ENCODE measurements at places on chromosomes 2 and 18.

- DNase-seq = no peak
Observed at GRCh38 chr18:5167831-5168230, 29.2 kb downstream of the AKAIN1 start.

- no peak for DNase-seq
Observed at GRCh38 chr2:198448789-198449188, 644.4 kb downstream of the PLCL1 start.

- no peak for DNase-seq
Observed at GRCh38 chr18:37285825-37286224, 279.8 kb downstream of the CELF4 start.

- DNase-seq = no peak
Observed at GRCh38 chr2:51469102-51469501, 437.2 kb upstream of the NRXN1 start.

DNA sequence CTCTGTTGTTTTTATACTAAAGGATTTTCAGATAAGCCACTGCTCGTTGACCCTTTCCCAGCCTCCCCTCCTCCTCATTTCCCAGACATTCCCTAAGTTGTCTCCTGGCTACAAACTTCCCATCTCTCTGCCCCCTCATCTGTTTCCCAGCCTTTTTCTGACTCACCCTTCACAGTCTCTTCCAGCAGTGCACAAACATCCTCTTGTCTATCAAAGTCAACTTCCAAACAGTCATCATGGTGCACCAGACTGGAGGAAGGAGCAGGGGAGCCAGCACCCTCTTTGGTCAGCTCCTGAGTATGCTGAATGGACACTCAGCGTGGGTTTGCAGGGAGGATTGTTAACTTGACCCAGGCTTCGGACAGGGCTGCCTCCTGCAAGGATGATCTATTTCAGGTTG, 26.6 kb upstream of the SPRED2 start:
- no peak for DNase-seq

DNA sequence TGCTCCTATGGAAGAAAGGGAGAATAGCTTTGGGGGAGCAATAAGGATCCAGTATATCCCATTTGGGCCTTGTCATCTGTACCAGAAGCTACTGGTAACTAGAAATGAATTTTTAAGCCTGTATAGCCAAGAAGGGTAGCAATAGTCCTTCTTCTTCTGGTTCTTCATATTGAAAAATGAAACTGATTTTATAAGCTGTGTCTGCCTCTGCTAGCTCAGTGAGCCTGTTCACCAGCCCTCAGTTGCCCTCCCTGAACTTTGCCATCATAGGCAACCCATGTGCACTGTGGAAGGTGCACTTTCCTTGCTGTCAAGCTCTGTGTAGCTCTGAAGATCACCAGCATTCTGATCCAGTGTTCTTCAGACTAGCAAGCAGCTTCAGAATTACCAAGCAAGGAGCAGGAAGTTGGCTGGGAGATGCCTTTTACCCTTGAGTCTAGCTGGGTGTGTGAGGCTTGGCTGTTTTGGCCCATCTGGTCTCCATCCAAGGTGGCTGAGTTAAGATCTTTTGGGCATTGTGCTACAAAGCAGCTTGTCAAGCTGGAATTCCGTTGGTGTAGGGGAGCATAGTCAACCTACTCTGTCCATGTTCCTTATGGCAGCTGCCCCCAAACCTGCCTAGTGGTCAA, 55.8 kb upstream of the MGAT5 start:
- no peak for DNase-seq

DNA sequence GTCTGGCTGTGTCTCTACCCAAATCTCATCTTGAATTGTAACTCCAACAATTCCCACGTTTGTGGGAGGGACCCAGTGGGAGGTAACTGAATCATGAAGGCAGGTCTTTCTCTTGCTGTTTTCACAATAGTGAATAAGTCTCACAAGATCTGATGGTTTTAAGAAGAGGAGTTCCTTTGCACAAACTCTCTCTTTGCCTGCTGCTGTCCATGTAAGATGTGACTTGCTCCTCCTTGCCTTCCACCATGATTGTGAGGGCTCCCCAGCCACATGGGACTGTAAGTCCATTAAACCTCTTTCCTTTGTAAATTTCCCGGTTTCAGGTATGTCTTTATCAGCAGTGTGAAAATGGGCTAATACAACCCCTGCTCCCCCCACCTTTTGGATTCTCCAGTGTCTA, 23.8 kb downstream of the VWA3B start:
- DNase-seq = no peak

DNA sequence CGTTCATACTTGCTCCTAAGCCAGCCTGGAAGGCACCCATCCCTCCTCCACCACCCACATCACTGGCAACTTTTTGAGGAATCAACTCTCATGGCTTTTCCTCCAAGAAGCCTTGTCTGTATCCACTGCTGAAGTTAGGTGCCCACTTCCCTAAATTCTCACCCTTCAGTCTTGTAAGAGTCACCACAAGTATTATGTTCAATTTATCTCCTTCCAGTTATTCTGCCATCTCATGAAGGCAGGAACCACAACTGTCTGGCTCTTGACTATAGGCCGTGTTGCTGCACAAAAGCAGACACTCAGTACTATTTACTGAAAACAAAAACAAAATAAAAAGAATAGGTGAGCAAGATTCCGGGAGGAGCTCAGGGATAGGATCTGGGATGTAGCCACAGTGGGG, 234.8 kb downstream of the CYRIA start:
- DNase-seq = no peak

GRCh38 chr2:239465017-239466001, 64.5 kb upstream of the HDAC4 start:
- no peak for DNase-seq

- no peak for DNase-seq
Observed at GRCh38 chr2:71901466-71901865, 246.2 kb downstream of the CYP26B1 start.

DNA sequence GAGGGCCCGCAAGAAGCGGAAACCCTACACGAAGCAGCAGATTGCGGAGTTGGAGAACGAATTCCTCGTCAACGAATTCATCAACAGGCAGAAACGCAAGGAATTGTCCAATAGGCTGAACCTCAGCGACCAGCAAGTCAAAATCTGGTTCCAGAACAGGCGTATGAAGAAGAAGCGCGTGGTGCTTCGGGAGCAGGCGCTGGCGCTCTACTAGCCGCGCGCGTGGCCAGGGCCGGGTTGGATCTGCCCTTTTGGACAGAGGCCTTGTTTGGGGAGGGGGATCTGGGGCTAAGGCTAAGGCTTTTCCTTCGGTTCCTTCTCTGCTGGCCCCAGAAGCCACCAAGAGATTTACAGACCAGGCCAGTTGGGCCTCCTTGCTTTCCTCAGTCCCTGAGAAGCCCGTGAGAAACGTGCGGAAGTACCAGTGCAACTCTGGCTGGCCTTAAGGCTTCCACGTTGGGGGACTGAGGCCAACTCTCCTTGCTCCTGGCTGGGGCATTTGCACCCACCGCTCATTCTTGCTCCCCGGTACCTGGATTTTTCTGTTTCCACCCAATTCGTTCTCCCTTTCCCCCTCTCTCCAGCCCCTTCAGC, 1.0 kb downstream of the HOXD12 start:
- no peak for DNase-seq

DNA sequence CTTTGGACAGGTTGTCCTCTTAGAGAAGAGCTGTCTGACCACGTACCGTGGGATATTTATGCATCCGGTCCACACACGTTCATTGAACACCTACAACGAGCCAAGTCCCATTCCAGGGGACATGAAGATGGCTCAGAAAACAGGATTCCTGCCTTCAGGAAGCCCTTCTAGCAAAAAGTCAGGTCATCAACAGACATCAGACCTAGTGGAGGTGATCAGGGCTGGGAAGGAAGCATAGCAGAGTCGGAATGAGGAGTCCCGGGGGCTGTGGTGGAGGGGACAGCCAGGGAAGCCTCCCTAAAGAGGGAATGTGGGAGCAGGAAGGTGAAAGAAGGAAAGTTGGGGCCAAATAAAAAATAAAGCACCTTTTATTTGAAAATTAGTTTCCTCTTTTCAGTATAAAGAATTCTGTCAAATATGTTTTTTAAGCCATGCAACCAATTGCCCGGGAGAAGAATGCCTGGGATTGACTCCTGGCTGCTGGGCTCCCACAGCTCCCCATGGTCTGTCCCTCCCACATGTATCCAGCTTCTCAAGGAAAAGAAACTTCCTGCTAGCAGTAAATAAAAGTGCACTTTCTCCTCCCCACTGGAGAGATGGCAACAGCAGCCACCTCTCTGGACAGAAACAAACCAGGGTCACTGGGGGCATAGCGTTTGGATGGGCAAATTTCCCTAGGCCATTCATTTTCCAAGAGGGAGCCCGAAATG, 144.8 kb downstream of the SMAD7 start:
- DNase-seq = no peak

DNA sequence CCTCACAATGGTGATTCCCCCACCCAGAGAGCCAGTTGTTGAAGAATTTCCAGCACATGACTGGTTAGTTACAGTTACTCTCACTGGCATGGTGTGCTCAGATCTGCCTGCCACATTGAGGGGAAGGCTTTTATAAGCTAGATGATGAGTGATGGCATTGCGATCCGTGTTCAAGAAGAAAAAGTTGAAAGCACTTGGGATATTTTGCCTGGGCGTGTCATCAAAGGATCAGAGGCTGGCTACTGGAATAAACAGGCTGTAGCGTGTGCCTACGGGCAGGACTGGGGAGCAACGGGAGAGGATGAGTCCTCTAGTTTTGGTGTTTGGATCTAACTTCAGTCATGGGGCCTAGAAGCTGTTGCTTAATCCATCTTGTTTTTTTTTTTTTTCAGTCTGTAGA, 175.0 kb downstream of the SETBP1 start:
- no peak for DNase-seq

GRCh38 chr2:128327180-128327964, 8.7 kb upstream of the HS6ST1 start:
- no peak for DNase-seq

- DNase-seq = no peak
Observed at GRCh38 chr2:139964721-139965440, 1184.7 kb upstream of the NXPH2 start.

DNA sequence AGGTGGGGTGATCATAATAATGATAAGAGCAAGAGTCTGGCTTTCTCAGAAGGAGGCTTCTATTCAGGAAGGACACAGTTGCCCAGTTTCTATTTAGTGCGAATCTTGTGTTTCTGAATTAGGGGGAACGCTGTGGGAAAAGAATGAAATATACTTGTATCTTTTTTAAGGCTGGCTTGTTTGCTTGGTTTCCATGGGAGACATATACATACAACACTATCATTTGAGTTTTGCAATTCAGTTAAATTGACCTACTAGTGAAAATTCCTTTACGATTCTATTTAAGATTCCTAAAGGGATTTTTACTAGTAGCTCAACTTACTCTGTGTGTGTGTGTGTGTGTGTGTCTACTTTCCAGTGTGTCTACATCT, 24.7 kb upstream of the ANKRD62 start:
- DNase-seq = no peak

DNA sequence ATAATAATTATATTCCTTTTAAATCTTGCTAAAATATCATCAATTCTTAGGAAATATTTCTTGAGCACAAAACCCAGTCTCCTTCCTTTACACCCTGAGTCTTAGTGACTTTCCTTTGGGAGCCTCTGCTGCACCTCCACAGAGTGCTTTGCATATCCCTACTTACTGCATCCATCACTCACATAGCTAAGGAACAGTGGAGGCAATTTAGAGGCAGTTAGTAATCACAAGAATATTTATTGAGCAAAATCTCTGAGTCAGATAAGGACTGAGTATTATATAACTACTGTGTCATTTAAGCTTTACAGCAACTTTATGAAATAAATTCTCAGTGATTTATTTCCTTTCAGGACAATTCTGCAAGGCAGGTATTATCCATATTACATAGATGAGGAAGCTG, 327.7 kb downstream of the TMX3 start:
- no peak for DNase-seq

DNA sequence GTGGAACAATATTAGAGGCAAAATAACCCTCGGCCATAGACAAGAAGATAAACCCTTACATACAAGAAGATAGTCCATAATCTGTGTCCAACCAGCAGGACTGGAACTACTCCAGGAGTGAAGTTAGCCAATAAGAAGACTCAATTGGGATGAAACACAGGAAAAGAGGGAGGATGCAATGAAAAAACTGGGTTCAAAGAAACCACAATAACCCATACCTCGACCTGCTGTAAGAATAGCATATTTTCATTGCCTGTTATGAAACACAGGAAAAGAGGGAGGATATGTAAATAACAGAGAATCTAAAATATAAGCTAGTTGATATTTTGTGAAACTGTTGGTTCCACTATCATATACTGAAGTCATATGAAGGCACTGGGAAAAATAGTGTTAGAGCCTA, 87.1 kb upstream of the CSRNP3 start:
- DNase-seq = no peak

DNA sequence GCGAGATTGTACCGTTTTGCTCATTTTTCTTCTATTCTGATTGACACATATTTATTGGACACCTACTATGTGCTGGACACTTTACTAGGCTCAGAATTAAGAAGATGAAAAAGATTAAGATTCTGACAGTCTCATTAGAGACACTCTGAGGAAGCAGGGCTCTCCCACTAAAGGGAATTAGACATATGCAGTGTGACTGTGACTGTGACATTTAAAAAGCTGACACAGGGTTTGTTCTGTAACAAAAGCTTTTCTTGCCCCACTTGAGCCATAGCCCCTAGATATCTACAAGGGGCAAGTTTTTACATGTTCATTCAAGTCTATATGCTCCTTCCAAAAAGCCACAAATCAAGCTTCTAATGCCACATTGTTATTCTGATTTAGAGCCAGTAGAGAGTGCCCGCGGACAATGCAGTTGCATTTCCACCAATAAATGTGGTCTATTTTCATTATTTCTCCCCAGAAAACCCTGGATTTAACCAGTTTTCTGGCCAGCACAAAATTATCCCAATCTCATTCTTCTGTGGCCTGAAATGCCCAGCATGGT, 9.8 kb downstream of the ARHGAP25 start:
- DNase-seq = no peak

DNA sequence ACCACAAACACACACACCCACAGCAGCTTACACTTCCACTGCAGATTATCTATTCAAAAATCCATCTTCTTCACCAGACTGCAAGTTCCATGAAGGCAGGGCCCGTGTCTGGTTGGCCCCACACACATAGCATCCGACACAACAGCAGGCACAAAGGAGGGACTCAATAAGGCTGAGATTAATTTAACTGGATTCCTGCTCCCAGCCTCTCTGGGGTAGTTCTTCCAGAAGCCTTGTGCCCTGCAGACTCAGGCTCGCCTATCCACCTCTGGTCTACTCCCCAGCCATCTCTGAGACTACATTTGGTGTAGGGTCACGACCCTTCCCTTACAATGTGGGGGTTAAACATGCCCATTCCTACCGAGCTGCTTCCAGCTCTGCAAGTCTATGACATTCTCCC, 57.7 kb downstream of the TRABD2A start:
- DNase-seq = no peak

DNA sequence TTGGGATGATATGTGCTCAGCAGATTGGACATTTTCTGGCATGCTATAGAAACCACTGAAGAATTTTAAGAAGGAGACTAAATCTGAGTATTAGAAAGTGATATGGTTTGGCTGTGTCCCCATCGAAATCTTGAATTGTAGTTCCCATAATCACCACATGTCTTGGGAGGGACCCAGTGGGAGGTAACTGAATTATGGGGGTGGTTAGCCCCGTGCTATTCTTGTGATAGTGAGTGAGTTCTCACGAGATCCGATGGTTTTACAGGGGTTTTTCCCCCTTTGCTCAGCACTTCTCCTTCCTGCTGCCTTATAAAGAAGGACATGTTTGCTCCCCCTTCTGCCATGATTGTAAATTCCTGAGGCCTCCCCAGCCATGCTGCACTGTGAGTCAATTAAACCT, 535.9 kb upstream of the VRK2 start:
- DNase-seq = no peak
